Forelimb muscle (tissue), 1 donor: ENCODE measurements at places on chromosomes 11 and 22.

- no peak for DNase-seq
Measured at GRCh38 chr22:20839837-20840645, 18.6 kb downstream of the PI4KA start.

- no peak for DNase-seq
Measured at GRCh38 chr11:65793625-65794400, 7.0 kb downstream of the OVOL1 start.

DNA sequence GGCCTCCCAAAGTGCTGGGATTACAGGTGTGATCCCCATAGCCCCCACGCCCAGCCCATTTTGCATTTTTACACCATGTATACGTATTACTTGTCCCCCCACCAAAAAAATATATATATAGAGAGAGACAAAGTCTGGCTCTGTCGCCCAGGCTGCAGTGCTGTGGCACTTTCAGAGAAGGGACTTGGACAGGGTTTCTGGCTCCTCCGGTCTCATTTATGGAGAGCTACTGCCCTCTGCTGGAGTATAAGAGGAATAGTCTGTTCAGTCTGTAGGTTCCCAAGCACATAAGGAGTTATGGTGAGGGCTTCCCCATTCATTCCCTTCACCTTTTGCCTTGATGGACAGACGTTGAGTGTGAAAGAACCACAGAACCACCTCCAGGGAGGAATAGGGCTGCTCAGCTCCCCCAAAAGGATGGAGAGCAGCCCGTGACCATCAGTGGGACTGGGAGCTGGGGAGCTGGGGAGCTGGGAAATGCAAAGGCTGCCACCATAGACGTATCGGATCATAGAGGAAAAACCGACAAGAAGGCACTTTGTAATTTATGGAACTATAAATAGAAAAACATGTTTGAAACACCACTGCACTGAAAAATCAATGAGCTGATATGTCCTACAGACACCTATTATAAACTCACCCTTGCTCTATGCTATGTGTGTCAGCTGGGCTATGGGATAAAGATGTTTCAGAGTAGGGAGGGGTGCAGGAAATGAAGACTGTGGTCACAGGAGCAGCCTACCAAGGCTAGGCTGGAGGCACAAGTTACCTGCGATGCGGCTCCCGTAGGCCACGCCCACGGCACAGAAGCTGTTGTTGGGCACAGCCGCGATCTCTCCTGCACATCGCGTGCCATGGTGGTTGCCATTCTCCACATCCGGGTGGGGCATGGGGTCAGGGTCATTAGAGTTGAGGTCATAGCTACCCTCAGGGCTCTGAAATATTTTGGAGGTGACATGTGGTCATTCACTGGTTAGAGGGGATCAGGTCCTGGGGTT lies 5.2 kb downstream of the PCSK7 start:
- DNase-seq: no peak

DNA sequence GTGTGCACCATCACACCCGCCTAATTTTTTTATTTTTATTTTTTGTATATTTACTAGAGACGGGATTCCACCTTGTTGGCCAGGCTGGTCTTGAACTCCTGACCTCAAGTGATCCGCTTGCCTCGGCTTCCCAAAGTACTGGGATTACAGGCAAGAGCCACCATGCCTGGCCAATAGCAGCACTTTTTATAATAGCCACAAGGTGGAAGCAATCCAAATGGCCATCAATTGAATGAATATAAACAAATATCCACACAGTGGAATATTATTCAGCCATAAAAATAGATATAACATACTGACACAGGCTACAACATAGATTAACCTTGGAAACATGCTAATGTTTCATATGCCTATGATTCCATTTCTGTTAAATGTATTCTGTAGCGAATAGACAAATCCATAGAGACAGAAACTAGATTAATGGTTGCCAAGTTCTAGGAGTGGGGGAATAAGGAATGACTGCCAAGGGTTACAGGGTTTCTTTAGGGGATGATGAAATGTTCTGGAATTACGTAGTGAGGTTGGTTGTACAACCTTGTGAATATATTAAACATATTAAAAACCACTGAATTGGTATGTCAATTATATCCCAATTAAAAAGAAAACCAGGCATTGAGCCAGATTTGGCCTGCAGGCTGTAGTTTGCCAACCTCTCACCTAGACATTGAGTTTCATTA lies 4.8 kb downstream of the VPS51 start:
- no peak for DNase-seq
